ENCODE measurements at places on chromosomes 11 and 22.

DNA sequence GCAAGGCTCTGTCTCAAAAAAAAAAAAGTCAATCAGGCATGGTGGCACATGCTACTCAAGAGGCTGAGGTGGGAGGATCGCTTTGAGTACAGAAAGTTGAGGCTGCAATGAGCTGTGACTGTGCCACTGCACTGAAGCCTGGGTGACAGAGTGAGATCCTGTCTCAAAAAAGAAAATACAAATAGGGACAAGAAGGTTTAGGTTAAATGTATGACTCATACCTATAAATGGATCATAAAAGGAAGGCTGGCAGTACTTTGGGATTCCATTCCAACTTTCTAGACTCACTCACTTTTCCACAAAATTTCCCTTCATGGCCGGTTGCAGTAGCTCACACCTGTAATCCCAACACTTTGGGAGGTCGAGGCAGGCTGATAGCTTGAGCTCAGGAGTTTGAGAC, 25.6 kb upstream of the OSBP start:
- no peak for DNase-seq

GRCh38 chr11:131857246-131857645, 486.8 kb downstream of the NTM start:
- no peak for DNase-seq

DNA sequence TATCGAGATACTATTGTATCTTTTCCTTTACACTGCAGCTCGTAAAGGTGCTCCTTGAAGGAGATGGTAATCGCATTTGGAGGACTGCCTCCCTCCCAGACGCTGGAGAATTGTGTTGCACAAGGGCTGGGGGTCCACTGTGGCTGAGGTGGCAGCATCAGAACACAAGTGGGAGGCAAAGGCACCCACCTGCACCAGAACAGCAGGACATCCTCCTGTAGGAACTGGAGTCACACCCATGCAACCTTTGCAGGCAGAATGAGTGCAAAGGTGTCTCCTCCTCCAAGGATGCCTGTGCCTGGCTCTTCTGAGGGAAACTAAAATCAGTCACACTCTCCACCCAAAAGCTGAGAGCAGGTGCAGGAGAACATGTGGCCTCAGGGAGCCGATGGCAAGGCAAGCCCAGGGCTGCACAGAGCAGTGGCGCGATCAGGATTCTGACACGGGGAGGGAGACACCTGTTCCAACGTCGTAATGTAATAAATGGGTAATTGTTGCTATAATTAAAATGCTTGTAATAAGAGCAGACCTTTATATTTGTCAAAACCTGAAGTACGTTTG, 1501.4 kb downstream of the TBC1D22A start:
- no peak for DNase-seq

DNA sequence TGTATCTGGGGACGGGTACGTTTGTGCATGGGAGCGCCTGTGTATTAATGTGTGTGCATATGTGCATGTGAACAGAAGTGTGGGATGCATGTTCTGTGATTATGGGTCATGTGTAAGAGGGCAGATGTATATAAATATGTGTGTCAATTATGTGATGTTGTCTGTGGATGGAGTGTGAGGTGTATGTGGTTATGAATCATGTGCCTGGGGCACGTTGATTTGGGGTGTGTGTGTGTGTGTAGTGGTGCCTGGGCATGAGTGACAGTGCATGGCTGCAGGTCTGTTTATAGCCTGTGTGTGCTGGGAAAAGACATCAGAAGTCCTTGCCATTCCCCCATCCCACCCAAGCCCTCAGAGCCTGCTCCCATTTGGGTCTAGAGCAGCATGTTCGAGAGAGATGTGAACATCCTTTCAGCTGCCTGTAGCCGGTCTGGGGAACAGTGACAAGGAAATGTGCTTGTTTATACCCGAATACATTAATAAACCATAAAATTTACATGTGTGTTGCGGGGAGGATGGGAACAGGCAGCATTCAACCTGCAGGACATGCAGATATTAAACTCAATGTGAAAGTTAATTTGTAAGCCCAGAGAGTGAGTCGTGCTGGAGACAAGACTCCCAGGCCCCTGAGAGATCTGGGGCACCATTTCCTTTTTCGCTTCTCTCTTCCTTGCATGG, 129.0 kb downstream of the NECTIN1 start:
- no peak for DNase-seq
